Activated T-cell treated with anti-CD3 and anti-CD28 coated beads for 1 hour (primary cell): ENCODE measurements at places on chromosomes 7 and 10.

DNA sequence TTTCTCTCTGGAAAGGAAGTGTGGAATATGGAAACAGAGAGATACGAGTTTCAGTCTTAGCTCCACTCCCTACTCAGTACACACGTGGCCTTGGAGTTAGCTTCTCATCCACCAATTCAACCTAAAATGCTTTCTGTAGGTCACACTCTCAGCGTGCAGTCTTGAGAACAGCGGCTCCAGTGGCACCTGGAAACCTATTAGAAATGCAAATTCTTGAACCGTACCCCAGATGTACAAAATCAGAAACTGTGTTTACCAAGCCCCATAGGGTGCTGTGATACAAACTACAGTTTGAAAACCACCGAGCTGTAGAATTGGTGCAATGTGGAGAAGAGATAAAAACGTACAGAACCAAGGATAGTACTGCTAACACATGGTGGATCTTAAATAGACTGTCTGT, 91.1 kb upstream of the SP4 start:
- DNase-seq: no peak

DNA sequence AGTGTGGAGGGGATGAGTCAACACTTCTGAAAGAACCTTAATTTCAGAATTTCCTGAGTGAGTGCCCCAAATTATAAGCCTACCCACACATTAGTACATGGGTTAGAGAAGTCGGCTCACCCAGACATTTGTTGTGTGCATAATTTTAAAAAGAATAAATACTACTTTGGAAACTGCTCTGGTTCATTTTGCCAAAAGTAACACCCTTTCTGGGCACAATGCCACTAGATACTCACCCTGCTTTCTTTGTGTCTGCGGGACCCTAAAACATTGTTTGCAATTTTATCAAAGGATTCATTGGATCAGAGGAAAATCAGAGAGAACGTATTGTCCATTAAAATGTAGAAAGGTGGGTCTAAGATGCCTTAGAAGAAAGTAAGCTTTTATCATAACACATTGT, 245.5 kb upstream of the NRP1 start:
- no peak for DNase-seq

- no peak for DNase-seq
These were observed 99.9 kb upstream of the JAZF1 start for GRCh38 chr7:28280516-28280915.

- DNase-seq: no peak
These were observed 7.4 kb downstream of the IGF2BP3 start for GRCh38 chr7:23462846-23463245.

DNA sequence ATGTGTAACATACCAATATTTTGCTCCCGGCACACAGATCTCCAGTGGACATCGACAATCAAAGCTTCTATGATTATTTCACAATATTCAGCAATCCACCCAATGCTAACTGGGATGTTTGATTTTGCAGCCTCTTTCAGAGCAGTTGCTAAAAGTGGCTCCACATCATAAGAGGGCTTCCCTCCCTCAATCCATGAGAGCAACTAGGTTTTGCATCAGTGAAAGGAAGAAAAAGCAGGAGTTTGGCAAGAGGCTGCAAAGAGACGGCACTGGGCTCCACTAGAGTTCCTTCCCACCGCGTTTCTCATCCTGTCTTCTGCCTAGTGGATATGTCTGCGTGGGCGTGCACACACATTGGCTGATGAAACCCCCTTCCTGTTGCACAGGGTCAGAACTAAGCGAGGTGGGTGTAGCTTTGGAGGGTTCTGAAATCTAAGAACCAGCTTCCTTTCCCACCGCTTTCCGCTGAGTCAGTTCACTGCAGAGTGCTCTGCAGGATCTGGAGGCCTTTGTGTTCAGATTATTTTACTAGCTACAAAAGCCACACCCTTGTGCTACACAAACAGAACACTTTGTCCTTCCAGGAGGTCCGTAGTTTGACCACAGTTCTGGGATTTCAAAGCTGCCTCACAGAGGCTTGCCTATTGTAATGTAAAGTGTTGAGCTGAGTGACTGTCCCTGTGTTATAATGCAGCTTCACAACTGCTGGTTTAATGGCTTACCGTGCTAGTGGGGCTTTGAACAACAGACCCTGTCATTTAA, 28.1 kb downstream of the ARL4A start:
- no peak for DNase-seq

DNA sequence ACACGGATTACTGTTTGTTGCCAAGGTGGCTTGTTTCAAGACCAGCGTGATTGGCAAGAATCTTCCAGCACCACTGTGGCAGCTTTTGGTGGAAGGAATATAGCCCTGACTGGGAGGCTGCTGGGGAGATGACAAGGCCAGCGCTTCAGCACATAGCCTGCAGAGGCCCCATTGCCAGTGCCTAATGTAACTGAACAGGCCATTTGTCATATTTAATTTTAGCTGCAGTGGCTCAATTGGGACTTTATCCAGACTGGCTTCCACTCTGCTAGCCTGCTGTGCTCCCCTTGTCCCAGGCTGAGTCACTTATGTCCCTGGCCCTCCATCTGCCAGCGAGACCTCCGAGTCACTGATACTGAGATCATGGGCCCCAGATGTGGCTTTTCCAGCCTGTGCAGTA, 483.1 kb downstream of the GALNT17 start:
- no peak for DNase-seq

GRCh38 chr7:28106321-28106829, 74.2 kb downstream of the JAZF1 start:
- no peak for DNase-seq

- DNase-seq: no peak
These were observed 87.9 kb upstream of the PTER start for GRCh38 chr10:16348891-16349290.

GRCh38 chr10:132787495-132788179, 1.7 kb upstream of the NKX6-2 start:
- no peak for DNase-seq

- no peak for DNase-seq
These were observed 28.3 kb downstream of the NRP1 start for GRCh38 chr10:33306126-33306525.

- DNase-seq: no peak
These were observed 550.8 kb downstream of the IPMK start for GRCh38 chr10:57716884-57717283.

DNA sequence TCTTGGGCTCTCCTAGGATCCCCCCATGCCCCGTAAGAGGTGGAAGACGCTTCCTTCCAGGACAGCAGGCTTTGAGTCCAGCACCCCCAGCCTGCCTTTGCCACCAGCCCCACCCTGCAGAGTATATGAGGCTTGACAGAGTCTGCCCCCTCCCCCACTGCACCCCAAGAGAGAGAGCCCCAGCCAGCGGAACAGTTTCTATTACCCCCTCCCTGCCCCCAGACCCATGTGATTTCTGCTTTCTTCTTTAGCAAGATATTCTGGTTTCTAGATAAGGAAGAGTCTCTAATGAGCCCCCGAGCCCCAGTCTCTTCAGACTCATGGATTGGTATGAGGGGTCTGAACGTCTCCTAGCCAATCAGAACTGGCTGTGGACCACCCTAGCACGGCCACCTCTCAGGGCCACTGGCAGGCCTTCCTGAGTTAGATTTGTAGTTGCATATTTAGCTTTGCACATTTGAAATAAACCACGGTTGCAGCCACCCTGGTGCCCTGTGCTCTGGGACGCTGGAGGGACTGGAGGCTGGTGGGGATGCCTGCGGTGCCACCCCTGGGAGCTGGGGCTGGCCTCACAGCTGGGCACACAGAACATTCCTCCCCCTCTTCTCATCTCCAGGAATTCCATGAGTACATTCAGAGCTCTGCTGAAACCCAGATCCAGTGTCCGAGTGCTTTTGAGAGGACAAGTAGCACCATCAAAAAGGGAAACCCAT, 3.0 kb upstream of the SH2B2 start:
- no peak for DNase-seq

- no peak for DNase-seq
These were observed 3.6 kb downstream of the BLOC1S2 start for GRCh38 chr10:100282907-100283306.

GRCh38 chr7:78018641-78019446, 220.3 kb downstream of the PHTF2 start:
- peak; percentile 4 for DNase-seq

DNA sequence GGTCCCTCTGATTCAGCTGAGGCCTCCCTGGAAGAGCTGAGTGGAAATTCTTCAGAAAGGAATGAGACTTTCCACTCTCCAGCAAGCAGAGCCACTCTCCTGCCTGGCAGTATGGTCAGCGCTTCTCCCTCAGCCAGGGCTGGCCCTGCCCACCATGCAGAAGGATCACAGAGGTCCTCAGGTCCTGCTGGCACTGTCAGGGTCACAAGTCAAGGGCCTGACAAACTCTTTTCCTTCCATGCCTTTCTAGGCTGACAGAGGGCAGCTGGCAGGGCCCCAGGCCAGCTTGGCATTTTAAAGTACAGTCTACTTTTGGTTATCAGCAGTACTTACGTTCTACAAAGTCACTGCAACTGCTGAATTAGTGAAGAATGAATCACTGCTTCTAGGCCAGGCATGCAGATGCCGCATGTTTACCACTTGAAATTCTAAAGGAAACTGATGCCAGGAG, 119.3 kb upstream of the FRMD4A start:
- no peak for DNase-seq

GRCh38 chr7:128705891-128706333, 33.2 kb upstream of the CALU start:
- DNase-seq: no peak

GRCh38 chr7:142856565-142857245, 1.8 kb downstream of the EPHB6 start:
- DNase-seq: no peak

GRCh38 chr7:118054529-118054928, 129.4 kb upstream of the LSM8 start:
- no peak for DNase-seq

DNA sequence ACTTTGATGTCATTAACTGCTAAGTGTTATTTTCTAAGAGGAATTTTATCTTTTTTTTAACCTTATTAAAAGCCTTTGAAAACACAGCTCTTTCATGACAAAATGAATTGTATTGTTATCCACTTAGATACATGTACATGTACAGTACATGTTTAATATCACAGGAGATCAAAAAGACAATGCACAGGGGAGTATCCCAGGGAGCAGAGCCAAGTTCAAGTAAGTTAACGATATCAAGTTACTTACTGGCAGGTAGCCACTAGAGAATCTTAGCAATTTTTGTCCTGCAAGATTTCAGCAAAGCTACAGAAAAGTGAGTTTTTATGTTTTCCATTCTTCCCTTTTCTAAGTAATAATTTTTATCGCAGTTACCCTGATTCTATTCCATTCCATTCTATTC, 33.9 kb upstream of the ARL4A start:
- no peak for DNase-seq

- peak; percentile 23 for DNase-seq
These were observed 144.7 kb downstream of the PFKFB3 start for GRCh38 chr10:6347391-6347951.

DNA sequence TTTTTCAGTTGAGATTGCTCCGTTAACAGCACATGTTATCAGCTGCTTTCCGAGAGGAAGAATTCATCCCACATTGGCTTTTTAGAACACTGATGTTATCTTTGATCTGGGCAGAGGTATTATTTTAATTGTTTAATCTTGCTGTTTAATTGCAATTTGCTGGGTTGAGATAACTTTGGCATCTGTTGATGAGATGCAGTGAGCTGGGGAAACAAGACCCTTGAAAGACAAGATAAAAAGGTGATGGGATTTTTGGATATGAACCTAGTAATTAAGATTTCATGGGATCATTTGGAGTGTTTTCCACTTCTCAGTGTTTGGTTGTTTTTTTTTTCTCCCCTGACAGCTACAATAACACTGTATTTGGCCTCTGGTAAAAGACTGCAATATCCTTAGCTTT, 4.5 kb downstream of the CELF2 start:
- no peak for DNase-seq

DNA sequence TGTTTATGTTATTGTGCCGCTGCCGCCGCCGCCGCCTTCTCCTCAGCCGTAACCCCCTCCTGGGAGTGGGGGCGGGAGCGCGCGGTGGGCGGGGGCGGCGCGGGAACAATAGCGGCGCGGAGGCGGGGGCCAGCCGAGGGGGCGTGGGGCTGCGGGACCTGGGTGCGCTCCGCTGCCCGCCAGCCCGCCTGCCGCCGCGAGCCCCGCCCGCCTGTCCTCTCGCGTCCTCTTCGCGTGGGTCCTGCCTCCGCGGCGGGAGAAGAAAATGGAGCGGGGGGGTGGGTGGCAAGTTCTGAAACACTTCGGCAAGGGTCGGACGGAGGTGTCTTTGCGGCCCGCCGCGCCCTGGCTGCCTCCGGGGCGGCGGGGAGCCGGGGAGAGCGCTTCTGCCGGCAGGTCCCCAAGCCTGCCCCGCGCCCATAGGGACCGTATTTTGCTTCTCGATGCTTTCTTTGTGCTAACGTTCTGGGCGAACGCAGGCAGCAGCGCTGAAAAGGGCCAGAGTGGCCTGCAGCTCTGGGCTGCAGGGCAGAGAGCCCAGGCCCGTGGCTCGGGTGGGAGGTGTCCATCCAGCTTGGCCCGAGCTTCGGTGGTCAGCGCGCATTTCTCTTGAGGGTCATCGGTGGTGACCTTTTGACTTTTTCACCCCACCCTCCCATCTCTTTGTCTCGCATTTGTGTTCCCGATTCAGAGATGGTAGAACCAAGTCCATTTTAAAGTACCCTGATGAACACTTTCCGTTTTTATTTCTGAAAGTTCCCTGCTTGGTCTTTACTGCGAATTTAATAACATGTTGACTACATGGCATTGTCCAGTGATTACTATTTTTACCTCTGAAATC, 613 bp downstream of the MAPK8 start:
- peak; percentile 57 for DNase-seq

- DNase-seq: no peak
These were observed 15.5 kb downstream of the ZMIZ1 start for GRCh38 chr10:79084012-79084971.

GRCh38 chr7:91383053-91383904, 119.0 kb downstream of the FZD1 start:
- DNase-seq: no peak
